ENCODE measurements at places on chromosomes 4 and X.
A peak's percentile ranks its signal among the peaks of the same experiment; 100 is the strongest.

DNA sequence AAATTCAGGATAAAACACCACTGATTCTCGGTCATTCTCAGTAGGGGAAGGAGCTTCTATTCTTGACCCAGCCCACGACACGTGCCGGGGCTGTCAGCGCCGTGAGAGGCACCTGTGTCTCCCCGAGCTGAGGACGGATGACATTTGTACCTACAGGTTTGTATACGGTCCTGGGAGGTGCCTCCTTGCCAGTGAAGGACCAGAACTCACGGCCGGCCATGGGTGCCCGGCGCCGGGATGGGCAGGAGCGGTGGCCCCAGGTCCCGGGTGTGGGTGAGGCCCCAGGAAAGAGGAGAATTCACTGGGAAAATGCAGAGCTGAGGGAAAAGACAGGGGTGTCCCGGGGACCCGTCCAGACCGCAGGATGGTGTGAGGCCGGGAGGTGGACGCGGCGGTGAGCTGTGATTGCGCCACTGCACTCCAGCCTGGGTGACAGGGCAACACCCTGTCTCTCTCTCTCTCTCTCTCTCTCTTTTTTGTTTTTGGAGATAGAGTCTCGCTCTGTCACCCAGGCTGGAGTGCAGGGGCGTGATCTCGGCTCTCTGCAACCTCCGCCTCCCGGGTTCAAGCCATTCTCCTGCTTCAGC lies 48.9 kb upstream of the PPP2R3B start:
- no peak for DNase-seq

GRCh38 chr4:82739287-82740190 lies 59.1 kb downstream of the SCD5 start:
- peak; percentile 5 for DNase-seq

DNA sequence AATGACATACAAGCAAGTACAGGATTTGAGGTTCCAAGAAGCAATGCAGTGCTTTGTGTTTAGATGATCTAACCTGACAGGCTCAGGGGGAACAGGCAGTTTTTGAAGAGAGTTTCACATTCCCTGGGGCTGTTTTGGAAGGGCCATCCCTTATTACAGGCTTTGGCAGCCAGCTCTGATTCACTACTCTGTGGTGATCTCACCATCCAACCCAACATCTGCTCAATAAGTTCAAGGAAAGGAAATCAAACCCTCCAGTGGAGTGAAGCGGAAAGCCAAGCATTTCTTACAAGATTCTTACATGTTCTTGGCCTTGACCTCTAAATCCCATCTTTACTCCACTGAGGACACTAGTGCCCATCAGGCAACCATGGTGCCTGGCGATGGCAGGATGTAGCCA lies 7.5 kb downstream of the IDS start:
- no peak for DNase-seq

GRCh38 chr4:153189016-153189801 lies 15.0 kb upstream of the TRIM2 start:
- DNase-seq, result no peak

DNA sequence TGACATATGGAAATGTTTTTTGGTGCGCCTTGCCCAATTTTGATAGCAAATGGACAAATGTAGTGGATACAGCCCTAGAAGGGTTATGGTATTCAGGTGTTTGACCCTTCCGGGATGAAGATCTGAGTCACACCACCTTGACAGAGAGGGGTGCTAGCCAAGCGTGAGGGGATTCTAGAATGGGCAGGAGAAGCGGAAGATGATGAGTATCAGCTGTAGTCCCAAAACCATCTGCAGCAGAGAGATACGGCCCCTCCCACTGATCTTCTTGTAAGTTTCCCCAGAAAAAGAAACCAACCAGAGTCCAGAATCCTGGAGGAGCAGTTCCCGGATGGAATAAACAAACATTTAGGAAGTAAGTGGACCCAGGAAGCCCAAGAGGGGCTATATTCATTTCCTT lies 18.1 kb downstream of the DCHS2 start:
- DNase-seq, result no peak

DNA sequence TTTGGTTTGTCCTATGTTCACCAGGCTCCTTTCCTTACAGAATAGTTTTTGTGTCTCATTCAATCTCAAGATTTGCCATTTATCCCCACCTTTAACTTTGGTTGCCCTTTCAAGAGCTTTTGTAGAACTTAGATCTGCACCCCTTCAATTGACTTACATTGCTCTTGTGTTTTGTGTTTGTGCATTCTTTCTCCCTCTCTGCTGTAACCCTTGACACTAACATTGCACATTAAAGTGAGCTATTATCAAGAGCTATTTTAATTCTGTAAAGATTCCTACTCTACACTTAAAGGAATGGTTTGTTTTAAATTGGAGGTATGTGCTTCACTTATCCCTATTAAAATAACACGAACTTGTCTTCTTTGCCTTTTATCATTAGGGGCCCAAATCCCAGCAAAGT lies 65.3 kb downstream of the CDS1 start:
- DNase-seq, result no peak

- no peak for DNase-seq
Measured at GRCh38 chr4:163042306-163042705, 124.4 kb downstream of the NAF1 start.

GRCh38 chrX:12497832-12498591 lies 293.2 kb upstream of the PRPS2 start:
- no peak for DNase-seq

DNA sequence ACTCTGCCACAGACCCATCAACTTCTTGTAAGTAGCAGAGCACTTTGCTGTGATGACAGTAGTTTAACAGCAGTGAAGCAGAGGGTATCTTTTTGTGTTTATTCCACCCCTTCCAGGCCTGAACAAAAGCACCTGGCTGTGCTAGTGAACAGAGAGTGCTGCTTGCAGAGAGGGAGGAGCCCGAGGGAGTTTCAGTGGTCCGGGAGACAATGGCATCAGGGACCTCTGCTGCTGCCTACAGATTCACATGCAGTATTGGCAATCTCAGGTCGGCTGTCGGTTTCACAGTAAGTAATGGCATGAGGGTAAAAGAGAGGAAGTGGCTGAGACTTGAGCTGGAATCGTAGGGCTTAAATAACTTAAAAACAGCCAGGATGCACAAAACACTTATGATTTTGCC lies 755.8 kb downstream of the RPA4 start:
- no peak for DNase-seq

DNA sequence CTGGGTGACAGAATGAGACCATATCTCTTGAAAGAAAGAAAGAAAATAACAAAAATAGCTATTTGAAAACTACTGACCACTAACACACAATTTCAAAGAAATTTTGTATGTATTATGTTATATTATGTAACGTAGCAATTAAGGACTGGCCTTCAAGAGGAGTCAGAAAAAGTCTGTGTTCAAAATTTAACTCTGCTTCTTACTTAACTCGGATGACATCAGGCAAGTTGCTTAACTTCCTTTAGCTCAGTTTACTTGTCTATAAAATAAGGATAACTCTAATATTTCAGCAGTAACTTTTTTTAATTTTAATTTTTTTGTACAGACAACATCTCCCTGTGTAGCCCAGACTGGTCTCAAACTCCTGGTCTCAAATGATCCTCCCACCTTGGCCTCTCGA lies 14.6 kb upstream of the PRSS12 start:
- DNase-seq, result no peak

DNA sequence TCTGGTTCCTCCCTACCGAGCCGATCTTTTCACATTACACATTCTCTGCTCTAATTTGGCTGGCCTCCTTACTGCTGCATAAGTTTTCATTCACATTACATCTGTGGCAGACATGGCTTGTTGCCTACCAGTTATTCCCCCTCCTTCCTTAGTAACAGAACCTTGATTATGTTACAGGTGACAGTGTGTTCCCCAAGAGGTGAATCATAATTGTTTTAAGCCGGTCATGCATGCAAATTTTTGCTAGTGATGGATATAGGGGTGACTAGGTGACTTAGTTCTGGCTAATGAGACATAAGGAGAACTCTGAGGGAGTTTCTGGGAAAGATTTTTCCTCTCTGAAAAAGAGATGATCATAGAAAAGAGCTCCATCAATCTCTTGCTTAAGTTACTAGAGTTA lies 8.4 kb upstream of the LAMP2 start:
- no peak for DNase-seq

DNA sequence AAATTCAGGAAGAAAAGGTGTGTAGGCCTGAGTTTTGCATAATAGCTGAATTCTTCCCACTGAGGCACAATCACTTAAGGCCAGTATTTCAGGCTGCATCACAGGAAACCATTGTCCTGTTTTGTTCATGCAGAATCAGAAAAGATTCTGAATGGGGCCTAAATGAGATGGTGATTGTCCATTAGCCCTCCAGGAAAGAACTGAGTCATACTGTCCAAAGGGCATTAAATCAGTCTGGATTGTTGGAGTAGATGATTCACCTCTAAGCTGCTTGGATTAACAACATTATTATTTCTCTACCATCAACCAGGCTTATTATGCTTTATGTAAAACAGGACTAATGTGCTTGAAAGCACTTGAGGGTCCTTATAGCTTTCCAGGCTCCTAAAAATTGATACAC lies 36.2 kb downstream of the CT47B1 start:
- DNase-seq, result no peak

DNA sequence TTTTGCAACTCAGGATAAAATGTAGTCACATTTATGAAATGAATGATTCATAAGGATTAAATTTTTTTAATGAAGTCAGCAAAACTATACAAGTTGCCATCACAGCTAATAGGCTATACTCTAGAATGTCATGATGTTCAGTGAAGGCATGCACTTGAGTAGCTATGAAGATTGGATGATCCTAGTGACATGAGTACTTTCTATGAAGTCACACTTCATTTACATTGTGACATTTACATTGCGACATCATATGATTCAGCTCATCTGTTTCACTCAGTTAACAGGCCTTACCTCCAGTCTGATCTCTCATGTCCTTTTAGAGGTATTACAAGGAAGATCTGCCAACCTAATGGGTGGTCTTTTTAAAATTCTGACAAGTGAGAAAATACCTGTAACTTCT lies 82.7 kb upstream of the FGF13 start:
- no peak for DNase-seq

DNA sequence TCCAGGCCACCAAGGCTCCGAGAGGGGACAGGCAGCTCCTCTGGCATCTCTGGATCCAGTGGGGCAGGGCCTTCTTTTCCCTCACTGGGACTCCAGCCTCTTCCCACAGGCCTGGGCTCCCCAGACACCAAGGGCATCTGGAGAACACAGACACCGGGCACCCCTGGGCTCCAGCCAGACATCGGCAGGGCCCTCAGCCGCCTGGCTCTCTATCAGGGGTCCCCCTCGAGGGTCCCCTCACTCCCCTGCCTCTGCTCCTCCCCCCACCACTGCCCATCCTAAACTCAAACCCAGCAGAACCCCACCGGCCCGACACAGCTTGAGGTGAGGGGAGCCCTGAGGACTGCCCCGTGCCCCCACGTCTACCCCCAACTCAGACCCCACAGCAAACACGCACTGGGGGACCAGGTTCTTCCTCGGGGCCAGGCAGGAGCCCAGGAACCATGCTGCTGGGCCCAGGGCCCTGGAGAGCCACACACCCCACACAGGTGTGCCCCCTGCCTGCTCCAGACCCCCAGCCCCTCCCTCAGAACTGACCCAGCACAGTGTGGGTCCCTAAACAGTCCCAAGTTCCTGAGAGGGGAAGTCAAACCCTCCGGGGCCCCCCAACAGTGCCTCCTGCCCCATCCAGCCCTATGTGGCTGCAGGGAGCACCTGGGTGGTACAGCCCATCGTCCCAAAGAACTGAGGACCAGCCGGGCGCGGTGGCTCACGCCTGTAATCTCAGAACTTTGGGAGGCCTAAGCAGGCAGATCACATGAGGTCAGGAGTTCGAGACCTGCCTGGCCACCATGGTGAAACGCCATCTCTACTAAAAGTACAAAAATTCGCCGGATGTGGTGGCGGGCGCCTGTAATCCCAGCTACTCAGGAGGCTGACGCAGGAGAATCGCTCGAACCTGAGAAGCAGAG lies 86.8 kb downstream of the FAM53A start:
- DNase-seq, result no peak

GRCh38 chr4:79250887-79251286 lies 75.0 kb downstream of the NAA11 start:
- no peak for DNase-seq

DNA sequence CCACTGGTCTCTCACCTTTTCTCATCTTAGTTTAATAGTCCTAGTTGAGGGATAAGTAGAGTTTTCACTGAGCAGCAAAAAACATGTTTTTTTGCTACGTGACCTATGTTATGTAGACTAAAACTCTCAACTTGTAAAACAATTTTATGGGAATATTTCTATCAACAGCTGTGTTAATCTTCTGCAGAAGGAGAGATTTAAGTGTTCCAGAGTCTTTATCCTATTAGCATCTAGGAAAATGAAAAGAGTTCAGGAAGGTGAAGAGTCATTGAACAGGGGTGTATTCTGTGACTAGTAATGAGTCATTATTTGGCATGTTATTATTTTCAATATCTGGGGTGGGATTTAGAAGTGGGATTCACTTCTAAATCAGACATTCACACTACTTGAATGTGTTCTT lies 41.9 kb downstream of the RRAGB start:
- DNase-seq, result no peak

- DNase-seq, result no peak
Measured at GRCh38 chr4:122666527-122667245, 45.8 kb upstream of the IL21 start.

DNA sequence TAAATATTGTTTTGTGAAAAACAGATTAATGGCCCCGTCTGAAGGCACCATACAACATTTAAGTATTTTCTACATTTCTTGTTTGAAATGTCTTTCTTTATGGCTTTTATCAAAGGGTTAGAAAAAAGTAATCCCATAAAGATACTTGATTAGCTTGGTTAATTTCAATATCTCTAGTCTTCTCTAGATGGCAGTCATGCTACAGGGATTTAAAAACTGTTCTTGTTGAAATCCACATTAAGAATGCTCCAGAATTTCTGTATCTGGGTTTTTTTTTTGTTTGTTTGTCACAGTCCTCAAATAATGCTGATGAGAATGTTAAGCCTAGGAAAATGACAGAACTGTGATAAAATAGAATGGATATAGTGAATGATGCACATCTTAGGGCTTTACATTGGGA lies 109.0 kb upstream of the AADAT start:
- DNase-seq, result no peak

DNA sequence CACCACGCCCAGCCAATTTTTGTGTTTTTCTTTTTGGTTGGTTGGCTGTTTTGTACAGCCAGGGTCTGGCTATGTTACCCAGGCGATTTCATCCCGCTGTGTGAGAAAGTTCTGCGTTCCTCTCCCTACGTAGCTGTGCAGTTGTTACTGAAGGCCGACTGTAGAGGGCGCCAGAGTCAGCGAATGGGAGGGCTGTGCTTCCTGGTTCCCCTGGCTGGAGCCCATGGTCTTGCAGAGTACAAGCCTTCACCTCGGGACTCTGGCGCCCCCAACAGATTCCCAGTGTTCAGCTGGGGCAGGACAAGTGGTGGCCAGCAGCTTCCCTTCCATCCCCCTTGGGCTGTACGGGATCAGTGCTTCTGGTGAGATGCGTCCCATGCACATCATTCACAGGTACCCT lies 5.6 kb upstream of the CT45A1 start:
- DNase-seq, result no peak

- no peak for DNase-seq
Measured at GRCh38 chrX:74461384-74461783, 40.1 kb downstream of the SLC16A2 start.

GRCh38 chr4:1855333-1856070 lies 454 bp downstream of the LETM1 start:
- no peak for DNase-seq

GRCh38 chr4:8514391-8514790 lies 65.8 kb upstream of the GPR78 start:
- DNase-seq, result no peak

Measured in NK-92 treated with Interleukin-12 subunit alpha and Interleukin-12 subunit beta, amount 100 ng/mL, for 24 hours (cell line).